CD4-positive, alpha-beta T cell treated with Interleukin-6 at 100 ng/mL for 8 hours (primary cell): ENCODE measurements at places on chromosomes 12 and 14.

DNA sequence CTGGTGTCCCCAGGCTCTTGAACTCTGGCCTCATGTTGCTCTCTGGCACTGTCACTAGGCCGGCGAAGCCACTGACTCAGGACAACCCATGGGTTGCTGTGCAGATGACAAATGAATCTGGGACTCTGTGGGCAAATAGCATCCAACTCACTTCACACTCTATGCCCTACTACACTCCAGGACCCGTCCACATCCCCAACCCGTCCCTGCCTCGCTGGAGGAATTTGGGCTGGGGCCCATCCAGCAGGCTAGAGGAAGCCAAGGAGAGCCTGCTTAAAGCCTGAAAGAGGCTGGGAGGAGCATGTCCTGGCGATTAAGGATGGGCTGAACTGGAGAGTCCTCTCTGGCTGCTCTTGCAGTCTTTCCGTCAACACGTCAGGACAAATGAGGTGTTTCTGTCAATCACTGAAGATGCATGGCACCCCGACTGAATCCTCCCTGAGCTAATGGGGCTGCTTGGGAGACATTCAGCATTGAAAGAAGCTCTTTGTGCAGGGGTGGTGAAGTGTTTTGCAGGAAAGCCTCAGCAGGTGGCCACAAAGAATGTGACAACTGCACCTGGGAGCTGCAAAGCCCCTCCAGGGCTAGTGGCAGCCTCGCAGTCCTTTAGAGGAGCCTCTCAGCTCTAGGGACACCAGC, 71.7 kb downstream of the ANO2 start:
- no peak for DNase-seq

GRCh38 chr14:72557671-72558070, 336.2 kb downstream of the DPF3 start:
- no peak for DNase-seq

DNA sequence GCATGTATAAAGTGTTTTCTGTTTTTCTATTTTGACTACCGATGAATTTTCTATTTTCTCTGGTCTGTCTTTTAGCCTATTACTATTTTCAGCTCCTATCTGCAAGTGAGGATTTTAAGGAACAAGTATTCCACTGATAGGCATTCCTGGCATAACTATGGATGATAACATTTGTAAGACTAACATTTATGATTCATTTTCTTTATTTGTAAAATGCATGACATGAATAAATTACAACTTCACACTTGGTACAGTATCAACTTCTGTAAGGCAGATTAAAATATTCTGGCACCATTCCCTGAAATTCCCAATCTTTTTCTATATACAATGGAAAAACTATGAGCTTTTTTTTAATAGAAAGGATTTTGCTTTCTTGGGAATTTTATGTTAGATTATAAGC, 121.0 kb upstream of the GARIN2 start:
- no peak for DNase-seq

DNA sequence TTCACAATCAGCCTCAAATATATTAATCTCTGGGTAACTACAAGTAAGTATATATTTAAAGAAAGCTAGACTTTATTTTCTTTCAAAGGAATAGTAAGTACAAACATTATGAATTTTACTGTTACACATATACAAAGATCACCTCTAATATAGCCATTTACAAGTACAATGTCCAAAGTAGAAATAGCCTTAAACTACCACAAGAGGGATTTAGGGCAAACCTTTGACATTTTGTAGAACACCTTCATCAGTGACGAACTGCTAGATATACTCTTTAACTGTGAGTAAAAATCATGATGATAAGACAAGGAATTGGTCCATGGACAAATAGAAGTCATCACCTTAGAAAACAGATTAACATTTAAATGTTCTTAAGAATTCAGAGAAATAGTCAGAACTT, 69.8 kb downstream of the CNTN1 start:
- no peak for DNase-seq

- peak; percentile 66 for DNase-seq
Observed at GRCh38 chr12:123106640-123107359, 44.1 kb downstream of the PITPNM2 start.

DNA sequence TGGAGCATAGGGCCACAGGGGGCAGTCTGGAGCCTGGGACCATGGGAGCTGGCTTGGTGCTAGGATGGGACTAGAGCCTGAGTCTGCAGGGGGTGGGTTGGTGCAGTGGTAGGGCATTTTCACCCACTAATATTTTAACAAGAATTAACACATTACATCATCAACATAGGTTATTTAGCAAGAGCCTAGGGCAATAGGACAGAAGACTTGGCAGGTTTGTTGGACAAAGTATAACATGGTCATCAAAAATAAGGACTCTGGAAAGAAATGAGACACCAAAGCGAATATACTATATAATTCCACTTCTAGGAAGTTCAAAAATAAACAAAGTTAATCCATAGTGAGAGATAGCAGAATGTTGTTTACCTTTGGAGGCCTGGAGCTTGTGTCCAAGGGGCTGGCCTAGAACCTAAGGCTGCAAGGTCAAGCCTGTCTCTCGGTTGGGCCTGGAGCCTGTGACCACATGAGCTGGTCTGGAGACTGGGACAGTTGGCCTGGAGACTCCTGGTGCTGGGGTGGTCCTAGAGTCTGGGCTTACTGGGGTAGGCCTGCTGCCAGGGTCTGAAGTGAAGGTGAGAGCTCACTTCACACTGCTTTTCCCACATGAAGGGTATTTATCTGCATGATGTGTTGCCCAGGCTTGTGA, 28.1 kb upstream of the CNOT2 start:
- DNase-seq, result no peak

- DNase-seq, result no peak
Observed at GRCh38 chr12:72072592-72073212, 134.1 kb downstream of the TPH2 start.

DNA sequence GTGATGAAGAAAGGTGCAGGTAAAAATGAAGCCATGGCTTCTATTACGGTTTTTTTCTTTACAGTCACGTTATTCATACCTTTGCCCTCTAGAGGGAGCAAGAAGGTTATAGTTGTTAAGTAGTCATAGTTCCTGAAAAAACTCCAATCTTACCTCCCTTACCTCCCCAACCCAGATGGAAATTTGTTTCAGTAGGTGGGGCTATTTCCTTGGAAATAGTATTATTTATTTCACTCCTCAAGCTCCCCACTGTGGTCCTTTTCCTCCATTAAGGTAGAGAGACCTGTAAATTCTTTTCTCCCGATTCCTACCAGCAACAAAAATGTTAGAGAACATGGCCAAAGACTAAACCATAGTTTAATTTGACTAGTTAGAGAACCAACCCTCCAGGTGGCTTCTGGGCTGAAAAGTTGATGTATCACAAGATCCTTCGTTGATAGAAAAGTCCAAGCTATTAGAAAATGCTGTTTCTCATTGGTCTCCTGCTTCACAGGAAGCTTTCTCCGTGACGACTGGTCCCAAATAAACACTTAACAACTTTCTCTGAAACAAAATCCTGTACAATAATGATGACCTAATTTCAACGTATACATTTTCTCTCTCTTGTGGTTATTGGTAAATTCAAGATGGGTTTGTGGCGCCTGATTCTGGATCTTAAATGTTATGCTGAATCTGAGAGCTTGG, 43.5 kb downstream of the TMX1 start:
- peak; percentile 43 for DNase-seq

GRCh38 chr12:33825986-33826602, 196.2 kb upstream of the ALG10 start:
- no peak for DNase-seq

DNA sequence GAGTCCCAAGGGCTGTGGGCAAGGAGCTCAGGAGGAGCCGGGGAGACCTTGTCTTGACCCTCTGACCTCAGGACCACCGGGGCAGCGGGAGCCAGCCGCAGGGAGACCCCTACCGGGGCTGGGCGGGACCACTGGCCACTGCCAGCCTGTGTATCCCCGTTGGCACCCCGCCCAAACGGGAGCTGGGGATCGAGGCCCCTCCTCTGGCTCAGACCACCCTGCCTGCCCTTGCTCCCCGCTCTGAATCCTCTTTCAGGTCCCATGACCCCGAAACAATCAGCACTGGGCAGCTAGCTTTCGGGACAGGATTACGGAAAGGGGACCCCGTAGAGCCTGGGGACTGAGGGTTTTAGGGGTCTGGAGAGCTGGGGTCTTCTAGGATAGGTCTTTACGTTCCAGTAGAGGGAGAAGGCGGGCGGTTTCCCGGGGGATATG, 1.3 kb downstream of the GLI1 start:
- no peak for DNase-seq

GRCh38 chr12:117097159-117097558, 2.1 kb downstream of the TESC start:
- DNase-seq, result no peak

DNA sequence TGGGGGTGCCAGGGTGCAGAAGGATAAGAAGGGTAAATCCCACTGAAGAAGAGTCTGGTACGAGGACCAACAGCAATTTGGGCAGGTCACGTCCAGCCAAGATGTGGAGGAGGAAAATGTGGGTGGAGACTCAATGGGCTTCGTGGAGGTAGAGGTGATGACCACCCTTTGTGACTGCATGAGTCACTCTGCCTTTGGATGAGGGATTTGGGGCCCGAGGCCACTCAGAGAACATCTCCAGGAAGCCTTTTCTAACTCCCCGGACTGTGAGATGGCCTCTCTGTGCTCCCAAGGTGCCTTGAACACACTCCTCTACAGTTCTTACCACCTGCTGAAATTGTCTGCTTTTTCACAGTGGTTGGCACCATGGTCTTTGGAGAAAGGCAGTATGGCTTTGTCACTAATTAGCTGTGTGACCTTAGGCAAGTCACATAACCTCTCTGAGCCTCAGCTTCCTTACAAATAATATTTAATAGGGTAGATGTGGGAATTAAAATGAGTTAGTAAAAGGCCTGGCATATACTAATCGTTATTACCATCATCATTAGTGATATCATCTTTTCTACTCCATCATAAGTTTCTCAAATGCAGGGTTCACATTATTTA, 67.0 kb upstream of the ARHGAP5 start:
- no peak for DNase-seq

GRCh38 chr12:91999823-92000222, 145.8 kb downstream of the BTG1 start:
- DNase-seq, result no peak

- DNase-seq, result no peak
Observed at GRCh38 chr12:20963762-20964161, 153.3 kb downstream of the SLCO1B3 start.

GRCh38 chr14:20278414-20278813, 27.3 kb downstream of the TTC5 start:
- peak; percentile 4 for DNase-seq

DNA sequence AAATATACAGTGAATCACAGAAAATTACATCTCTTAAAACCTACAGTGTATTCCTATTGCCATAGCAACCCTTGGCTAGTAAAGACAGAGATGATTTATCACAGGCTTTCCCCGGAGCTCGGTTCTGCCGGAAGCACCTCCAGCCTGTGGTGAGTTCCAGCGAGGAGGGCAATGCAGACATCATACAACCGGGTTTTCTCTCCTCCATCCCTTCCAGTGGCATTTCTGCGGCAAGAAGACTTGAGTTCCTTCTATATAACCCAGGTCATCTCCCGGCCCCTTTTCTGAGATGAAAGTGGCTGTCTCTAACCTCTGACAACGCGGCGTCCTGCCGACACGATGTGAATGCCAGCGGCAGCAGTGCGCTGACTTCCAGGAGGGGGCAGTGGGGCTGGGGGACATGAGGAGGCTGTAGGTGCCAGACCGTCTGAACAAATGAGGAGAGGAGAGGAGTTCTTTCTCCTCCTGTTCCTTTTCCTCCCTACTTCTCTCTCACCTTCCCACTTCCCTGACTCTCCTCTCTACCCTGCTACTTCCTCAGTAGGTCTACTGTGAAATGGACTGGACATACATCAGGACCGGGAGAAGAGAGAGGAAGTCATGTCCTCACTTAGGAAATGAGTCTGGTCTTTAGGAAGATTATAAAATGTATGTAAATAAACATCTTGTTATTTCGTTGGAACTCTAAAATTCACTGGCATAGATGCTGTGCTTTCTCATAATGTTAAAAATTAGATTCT, 68.6 kb upstream of the MAX start:
- peak; percentile 42 for DNase-seq

DNA sequence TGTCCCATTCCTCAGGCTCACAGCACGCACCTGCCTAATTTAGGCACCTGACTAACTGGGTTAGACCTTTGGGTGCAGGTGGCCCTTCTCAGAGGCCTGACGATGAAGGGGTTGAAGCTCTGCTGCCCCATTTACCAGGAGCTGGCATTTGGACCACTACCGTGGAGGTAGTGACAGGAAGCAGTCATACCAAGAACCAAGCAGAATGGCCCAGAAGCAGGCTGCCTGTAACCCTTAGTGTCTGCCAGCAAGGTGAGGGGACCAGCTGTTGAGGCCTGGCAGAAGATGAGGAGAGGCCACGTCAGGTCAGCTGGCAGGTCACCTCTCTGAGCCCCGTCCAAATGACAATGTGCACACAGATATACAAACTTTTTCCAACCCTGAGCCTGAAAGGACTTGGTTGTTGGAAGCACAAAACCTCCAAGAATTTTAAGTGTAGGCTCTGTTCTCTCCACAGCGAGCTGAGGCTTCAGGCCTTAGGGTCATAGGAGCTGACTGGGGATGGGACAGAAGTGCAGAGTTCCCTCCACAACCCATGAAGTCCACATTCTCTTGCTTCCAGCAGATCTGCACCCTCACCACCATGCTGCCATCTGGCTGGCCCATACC, 23.1 kb downstream of the VASH1 start:
- no peak for DNase-seq

- DNase-seq, result no peak
Observed at GRCh38 chr14:68580096-68580645, 212.7 kb downstream of the ZFP36L1 start.

DNA sequence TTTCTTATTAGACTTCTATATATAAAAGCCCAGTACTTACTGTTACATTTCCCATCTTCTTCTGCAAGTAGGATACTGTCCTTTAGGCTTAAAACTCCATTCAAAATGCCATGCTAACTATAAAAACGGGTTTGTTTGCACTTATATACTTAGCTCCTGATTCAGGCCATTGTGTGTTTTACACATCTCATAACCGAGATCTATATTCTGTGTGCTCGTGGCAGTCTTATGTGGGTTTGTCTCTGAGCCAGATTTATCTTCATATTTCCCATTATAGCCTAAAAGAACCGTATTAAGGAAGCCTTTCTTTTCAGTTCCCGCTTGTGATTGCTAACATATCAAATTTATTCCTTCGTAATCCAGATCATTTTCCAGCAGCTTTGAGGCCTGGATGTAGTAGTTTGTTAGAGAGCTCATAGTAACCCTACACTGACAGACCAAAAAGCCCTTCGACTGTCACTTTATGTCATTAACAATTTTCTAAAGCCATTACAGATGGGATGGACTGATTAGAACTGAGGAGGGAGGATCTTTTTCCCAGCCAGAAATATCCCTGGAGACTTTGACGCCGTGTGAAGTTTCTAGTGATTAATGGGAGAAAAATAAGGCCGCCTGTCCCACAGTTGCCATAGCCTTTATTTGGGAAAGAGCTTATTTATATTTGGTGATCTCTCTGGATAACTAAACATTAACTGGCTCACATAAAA, 508.5 kb downstream of the FOXG1 start:
- no peak for DNase-seq
